ENCODE measurements at places on chromosomes 12 and 14.

- no peak for DNase-seq
Measured at GRCh38 chr12:16323638-16324037, 23.8 kb upstream of the MGST1 start.

- no peak for DNase-seq
Measured at GRCh38 chr12:111664499-111664898, 21.3 kb downstream of the BRAP start.

DNA sequence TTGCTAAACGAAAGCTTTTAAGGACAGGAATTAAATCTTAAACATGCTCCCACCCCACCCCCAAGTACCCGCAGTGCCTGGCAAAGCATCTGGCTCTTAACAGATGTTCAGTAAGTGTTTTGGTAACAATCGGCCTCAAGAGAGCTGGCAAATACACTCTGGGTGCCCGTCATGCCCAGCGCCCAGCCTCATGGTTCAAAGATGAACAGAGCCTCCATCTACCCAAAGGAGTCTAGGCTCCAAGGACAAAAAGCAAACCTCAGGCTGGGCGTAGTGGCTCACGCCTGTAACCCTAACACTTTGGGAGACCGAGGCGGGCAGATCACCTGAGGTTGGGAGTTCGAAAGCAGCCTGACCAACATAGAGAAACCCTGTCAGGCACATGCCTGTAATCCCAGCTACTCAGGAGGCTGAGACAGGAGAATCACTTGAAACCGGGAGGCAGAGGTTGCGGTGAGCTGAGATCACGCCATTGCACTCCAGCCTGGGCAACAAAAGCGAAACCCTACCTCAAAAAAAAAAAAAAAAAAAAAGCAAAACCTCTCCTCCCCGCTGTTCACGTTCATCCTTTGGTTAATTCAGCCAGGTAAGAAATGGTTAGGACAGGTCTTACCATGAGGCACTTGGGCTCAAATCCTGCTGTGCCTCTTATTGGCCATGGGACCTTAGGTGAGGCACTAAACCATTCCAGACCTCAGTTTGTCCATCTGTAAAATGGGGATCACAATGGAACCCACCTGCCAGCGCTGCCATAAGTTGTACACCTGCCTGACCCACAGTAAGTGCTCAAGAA lies 151.3 kb downstream of the BCL11B start:
- DNase-seq, result no peak

DNA sequence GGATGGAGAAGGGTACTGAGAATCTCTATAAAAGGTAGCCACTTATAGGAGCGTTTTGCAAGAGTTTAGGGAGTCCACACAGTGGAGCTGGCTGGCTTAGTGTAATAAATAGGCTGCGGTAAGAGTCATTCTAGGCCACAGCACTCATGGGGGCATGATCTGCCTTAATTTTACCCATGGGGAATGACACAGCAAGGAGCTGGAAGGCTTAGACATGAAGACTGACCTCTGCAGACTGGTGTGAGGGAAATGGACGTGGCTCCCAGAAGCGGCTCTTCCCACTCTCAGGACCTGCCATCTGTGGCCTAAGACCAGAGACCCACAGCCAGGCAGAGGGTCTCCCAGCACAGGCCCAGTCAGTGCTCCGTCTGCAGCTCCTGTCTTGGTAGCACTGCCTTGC lies 173.3 kb downstream of the PPM1H start:
- DNase-seq, result no peak

- DNase-seq, result peak; percentile 61
Measured at GRCh38 chr12:121697093-121697698, 15.4 kb upstream of the TMEM120B start.

DNA sequence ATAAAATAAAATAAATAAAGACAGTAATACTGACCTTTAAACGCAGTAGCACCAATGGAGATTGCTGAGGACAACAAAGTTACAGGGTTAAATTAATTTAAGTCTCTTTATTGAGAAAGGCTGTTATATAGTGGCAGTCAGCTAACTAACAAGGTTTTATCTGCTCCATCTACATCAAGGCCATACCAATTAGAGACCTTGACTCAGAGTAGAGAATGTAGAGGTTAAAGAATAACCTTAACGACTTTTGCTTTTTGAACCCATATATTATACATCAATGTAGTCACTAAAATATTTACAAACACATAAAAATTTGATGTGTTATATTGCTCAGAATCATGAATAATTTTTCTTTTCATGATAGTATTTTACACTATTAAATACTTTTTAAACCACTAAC lies 21.6 kb downstream of the OSBPL8 start:
- DNase-seq, result no peak

- no peak for DNase-seq
Measured at GRCh38 chr12:56522411-56523193, 982 bp downstream of the RBMS2 start.

All from activated CD4-positive, alpha-beta T cell treated with anti-CD3 and anti-CD28 coated beads, Interleukin-10, Interleukin-2, amounts not matched to agents 100 ng/mL and 50 ng/mL, durations not matched to agents 16 hours and 8 hours (primary cell).